PC-9 (cell line): ENCODE measurements at places on chromosomes 5 and 9.

- DNase-seq: no peak
These were observed 17.0 kb upstream of the ERGIC1 start for GRCh38 chr5:172816925-172817562.

GRCh38 chr9:90891308-90892040 is 89.9 kb downstream of the SYK start:
- no peak for DNase-seq

DNA sequence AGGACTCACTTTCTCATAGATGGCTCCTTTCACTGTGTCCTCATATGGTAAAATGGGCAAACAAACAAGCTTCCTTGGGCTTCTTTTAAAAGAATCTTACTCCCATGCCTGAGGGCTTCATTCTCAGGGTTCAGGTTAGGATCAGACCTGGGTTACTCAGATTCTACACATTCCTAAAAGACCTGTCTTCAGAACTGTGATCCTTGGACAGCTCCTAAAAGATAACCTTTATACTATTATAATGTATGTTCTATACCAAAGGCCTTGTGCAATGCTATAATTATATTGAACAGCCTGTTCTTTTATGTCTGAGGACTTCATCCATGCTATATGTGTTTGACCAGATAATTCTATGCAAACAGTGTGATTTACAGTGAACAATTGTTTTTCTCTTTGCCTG is 264.4 kb upstream of the CDH10 start:
- no peak for DNase-seq

DNA sequence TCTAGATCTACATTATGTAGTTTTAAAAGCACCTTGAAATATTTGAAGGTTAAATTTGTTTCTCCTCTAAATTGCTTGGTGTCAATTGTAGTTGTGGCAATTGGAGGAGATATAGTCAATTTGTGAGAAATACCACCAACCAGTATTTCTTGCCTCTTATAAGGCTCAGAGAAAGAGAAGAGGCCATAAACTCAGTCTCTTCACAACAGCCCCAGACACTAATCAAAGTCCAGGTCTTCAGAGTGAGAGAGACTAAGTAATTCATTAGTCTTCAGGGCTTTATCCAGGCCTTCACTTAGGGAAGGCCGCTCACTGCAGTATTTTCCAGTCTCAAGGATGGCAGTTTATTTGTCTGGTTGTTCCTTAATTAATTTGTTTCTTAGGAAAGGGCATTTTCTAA is 168.0 kb upstream of the RGMB start:
- no peak for DNase-seq

DNA sequence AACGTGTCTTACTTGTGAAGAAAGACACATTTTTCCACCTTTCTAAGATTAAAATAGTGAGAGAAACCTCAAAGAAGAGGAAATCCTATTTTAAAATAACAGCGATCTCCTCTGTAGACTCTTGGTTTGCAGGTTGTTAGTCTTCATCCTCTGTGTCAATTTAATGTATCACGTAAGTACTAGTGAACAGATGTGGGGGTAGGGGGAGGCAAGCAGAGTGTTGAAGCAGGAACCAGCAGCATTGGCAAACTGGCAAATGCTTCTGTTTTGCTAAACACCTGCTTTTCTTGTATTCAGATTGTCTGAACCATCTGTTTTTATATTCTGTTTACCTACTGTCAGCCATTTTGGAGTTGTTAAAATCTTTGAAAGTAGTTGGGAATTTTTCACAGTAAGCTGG is 159.3 kb upstream of the TLX3 start:
- no peak for DNase-seq

GRCh38 chr5:150340614-150341255 is 16.8 kb upstream of the TCOF1 start:
- no peak for DNase-seq

GRCh38 chr5:66849803-66850202 is 253.6 kb downstream of the MAST4 start:
- no peak for DNase-seq

DNA sequence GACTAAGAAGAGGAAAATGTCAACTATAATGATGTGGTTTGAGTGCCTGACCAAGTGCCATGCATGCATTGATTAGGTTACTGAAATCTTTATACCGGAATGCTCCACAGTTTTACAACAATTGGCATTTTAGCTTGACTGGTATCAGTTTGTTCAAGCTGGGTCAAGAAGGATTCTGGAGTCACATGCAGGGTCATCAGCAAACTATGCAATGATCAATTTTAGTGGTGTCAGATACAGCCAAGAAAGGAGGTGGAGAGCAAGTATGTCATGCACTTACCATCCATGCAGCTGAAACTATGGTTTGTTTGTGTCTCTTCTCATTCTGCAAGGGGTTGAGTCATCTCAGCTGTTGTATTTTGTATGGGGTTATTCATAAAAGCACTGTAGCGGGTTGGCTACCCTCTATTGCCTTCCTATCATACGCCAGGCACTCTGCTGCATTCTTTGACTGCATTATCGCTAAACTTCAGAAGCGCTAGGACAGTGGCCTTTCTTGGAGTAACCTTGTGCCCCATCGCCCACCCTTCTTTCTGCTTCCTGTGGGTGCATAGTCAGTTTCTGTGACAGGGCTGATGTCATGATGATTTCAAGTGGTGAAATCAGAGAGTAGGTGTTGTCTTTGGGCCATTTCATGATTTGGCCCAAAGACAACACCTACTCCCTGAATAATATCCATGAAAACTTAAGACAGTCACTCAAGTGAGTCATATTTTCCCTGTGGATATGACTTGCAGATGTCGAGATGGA is 145.4 kb downstream of the MTX3 start:
- DNase-seq: no peak

DNA sequence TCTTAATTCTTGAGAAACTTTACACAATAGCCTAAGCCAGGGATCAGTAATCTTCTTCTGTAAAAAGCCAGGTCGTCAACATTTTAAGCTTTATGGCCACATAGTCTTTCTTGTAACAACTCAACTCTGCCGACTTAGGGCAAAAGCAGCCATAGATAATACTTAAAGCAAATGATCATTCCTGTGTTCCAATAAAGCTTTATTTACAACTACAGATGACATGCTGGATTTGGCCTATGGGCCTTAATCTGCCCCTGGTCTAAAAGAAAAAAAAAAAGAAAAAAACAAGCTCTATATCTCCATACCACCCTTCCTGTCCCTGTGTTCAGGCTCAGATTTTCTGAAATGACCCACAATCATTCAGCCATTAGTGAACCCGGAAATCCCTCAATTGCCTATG is 220.3 kb downstream of the ENC1 start:
- DNase-seq: no peak

DNA sequence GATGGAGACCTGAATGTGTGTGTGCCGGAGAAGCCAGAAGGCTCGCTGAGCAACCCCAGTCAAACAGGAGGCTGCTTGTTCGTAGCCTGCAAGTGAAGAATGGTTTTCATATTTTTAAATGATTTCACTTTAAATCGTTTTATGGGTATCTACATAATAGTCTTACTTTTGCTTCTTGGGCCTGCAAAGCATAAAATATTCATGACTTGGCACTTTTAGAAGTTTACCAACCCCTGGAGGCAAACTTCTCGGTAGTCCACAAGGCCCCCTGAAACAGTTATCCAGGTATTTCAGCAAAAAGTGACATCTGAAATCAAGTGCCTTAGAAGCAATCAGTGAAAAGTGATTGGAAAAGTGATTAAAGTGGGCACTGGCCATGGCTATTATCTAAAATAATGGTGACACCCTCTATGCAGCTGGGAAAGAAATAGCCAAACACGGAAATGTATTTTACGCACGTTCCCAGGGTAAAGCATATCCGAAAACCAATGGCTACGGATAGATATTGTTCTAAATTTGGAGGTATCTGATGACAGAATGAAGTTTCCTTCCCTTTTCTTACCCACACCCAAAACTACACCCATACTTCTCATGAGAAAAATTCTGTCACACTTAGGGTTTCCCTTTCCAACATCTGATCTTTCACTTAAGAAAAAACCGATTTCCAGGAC is 39.0 kb downstream of the RAPGEF1 start:
- DNase-seq: no peak

- DNase-seq: no peak
These were observed 190.3 kb downstream of the TLE1 start for GRCh38 chr9:81499021-81499454.

DNA sequence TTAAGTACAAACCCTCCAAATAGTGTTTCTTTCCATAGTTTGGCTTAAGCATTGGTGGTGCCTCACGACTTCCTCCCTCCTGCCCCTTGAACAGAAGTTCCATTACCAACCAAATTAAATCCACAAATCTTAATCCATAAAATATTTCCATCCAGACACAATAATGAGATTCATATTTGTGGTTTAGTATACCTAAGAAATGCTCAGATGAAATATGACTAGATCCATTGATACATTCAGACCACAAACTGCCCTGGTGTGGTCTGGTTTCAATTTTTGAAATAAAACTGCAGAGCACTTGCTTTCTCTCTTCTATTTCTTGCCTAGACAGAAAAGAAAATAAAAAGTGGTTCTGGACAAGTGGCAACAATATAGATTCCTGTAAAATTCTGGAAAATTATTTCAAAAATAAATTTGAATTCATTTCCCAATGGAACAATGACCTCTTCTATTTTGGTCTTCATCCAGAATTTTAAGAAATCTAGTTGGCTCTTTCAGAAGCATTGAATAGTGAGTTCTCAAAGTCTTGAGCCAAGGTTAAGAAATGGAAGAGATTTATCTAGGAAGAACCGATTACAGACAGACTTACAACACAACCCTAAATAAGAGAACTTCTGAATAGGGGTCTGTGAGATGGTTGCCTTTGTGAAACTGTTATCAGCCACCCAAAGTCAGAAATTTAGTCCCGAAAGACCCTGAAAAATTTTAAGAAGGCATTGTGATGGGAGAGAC is 14.0 kb downstream of the TNC start:
- DNase-seq: no peak

- DNase-seq: no peak
These were observed 9.2 kb downstream of the CNTFR start for GRCh38 chr9:34580358-34580757.

DNA sequence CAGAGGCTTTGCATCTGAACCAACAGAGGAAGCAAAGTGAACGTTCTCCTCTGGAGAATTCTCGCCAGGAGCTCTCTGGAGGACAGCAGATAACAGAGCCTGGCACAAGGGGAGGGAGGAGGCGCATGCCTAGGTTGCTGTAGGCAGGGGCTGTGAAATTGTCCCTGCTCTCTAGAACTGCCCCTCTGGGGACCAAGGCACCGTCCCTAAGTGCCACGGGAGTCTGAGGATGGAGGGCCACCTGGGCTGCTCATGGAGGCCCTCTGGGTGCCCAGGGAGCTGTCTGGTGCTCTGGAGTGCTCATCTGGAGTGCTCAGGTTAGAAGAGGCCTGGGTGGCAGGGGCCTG is 77.6 kb downstream of the CACNA1B start:
- no peak for DNase-seq

DNA sequence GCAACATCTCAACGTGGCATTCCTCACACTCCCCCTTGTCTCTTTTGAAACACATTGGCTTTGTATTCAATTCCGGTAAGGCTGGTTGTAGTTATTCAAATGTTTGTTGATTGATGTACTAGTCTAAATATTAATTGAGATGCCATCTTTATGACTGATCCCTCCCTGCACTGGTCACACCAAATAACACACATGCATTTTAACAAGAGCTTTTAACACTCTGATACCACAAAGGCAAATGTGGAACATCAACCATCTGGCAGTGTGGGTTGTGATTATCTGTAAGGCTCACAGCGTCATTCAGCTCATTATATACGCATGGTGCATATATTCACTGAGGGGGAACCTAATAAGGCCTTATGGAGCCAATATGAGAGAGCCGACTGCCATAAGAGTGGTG is 305.0 kb downstream of the TENT4A start:
- no peak for DNase-seq
